Stimulated activated CD8-positive, alpha-beta memory T cell treated with anti-CD3 and anti-CD28 coated beads, Interleukin-4, amount 100 ng/mL, for 1 hour (primary cell): ENCODE measurements at places on chromosomes 11 and 22.

DNA sequence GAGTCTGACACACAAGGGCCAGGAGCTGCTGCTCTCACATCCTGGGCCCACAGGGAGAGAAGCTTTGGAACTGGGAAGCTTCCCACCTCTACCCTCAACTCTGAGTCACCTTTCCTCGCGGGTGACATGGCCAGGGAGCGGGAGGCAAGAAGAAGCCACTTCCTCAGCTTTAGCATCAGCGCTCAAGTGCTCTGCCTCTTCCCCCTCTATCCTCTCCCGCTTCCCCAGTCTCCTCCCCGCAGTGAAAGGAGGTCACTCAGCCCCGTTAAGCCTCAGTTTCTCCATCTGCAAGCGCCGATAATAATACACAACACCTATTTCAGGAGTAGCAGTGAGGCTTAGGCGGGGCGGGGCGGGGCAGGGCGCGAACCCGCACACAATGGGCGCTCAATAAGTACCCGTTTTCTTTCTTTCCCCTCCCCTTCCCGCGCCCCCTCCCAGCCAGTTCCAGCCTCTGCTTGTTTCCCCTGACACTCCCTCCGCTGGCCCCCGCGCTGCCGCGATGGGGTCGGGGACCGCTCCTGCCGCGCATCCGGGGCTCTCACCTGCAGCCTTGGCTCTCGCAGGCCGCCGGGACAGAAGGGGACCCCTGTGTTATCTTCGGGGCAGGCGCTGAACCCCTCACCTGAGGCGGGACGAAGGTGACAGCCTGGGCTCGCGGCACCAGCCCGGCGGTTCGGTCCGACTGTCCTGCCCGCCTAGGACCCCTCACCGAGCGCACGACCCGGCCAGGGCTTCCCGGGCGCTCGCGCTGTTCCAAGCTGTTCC, 892 bp downstream of the GDPD5 start:
- DNase-seq = no peak

GRCh38 chr11:16547879-16548278, 190.6 kb upstream of the C11orf58 start:
- DNase-seq = no peak

DNA sequence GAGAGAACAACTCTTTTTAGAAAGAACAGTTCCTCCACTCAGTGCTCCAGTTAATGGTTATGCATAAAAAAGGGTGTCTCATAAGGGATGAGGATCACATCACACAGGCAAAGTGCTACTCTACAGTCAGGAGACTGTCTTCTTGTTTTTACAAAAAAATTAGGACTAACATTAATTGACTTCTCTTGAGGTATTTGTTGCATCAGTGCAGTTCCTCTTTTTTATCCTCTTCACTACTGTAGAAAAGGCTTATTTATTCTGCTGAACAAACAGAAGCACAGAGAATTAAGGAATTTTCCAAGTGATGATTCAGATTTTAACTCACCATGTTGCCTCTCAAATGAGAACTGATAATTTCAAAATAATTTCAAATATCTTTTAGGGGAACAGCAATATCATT, 1.9 kb downstream of the MMP8 start:
- no peak for DNase-seq

DNA sequence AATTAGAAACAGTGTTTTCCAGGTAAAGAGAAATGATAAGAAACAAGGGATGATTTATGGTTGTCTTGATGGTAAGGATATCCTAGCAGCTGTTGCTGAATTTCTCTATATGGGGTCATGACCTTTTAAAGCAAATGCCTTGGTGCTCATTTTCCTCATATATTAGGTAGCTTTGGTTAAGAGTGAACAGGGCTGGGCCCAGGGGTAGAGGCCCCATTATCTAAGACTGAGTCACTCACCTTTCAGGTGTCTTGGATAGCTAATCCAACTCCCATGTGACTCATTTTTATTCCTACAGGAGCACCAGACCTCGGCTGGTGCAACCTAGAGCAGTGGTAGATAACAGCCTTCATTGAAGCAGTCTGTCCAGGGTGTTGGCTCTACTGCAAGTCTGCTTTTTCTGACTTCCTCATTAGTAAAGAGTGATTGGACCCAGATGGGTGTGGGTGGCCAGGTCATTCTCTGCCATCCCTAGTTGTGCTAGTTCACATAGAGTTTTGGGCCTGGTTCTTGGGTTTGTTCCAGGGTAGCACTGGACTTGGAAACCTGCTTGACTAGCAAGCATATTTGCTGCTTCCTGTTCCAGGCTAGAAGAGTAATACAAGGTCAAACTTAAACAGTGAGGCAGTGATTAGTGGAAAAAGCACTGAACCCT, 37.4 kb downstream of the CTNND1 start:
- DNase-seq = no peak

DNA sequence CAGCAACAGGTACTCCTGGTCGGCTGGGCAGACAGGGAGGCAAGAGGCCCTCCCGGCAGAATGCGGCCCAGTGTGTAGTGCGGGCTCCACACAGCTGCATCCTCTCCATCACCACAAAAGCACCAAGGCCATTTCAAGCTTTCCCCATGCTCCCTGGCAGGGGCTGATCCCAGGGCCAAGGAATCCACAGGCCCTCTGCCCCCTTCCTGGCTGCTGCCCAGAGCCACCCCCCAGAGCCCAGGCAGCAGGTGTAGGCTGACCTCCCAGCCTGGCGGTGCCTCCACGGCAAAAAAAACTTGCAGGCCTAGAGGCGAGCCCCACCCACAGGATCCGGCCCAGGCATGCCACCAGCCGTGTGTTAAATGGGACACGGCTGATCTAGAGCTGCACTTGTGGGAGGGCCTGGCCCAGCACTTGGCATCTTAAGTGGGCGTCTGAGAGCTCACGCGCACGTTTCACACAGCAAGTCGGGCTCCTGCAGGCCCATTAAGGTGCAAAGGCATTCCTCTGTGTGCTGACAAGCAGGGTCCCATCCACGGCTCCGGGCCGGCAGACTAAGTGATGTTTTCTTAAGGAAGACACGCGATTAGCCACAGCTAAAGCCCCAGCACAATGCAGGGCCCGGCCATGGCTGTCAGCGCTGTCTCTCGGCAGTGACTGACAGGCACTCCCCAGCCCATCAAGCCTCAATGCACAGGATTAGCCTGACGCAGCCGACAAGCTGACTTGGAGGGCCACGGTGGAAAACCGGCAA, 19.8 kb upstream of the GNB1L start:
- no peak for DNase-seq

GRCh38 chr22:48391171-48391711, 1436.4 kb downstream of the BRD1 start:
- no peak for DNase-seq

DNA sequence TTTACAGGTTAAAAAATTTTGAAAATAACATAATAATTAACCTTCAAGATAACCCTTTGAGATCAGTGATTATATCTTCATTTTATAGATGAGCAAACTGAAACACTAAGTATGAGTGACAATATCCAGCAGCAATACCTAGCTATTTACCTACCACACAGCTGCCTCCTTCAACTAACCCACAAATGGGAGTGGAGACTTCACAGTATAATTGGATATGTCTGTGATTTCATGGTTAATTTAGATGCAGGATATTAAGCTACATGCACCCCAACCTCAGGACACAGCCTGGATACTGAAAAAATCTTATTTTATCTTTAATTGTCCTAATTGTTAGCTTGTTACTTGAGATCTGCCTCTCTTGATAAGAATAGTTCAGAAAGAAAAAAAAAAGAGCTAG, 297.2 kb upstream of the ANO5 start:
- no peak for DNase-seq

- DNase-seq = no peak
These were observed 40.3 kb downstream of the ARHGAP42 start for GRCh38 chr11:100727410-100727809.

GRCh38 chr11:21612326-21612725, 580.6 kb upstream of the ANO5 start:
- no peak for DNase-seq

DNA sequence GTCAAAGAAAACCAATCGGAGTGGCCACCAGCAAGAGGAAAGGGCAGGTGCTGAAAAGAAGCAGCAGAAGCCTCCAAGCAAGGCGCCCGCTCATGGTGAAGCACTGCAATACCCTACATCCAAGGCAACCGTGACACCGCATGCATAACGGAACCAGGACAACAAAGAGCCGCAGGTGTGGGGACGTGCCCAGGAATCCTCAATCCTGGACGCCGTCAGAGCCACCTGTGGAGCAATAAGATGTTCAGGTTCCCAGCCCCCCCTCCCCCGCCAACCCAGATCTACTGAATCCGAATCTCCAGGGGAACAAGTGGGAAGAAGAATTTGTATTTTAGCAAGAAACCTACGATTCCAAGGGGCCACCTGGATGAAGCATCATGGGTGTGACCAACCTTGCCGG, 70.8 kb downstream of the SHANK2 start:
- no peak for DNase-seq

DNA sequence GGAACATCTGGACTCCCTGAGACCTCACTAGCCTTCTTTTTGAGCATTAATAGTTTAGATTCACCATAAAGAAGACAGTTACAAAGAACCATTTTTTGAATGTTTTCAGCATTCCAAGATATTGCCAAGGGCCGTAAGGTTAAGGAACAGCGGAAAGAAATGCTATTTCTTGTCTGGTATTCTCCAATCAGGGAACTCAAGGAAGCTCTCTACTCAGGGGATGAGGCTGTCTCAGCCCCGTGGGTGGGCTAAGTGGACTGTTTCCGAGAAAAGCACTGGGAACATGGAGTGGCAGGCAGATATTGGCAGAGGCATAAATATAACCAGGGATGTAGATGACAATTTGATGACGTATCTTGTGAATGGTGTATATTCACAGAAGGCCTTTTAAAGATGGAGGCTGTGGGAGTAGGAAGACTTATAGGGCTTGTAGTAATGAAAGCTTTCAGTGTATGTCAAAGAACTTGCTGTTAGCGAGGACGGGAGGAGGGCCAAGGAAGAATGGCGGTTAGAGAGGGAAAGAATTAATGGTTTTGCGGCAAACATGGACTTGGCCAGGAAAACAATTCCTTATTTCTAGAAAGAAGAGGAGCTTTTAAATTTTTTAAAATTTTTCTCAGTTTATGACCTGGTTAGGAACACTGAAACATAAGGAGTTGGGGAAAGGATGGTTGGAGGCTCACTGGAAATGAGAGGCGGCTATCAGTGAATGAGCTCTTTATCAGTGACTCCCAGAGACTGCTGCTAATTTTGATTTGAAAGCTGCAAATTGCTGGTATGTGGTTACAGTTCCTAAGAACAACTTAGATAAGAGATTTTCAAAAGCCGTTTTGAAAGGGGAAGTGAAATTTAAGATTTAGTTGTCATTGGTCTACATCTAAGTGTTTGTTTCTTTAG, 64.6 kb downstream of the ST3GAL4 start:
- no peak for DNase-seq
